Endothelial cell of umbilical vein (primary cell): ENCODE measurements at places on chromosomes 6 and 20. TPM values are rescaled to one million over a fixed set of nuclear protein-coding genes. Genes with fewer than 3 reads are reported as not detected.

INSM1 gene
- not detected in 2 replicates for total RNA-seq

FGD2 gene
- not detected in 2 replicates for total RNA-seq

SCGN gene
- total RNA-seq: not detected in 2 replicates

EDN3 gene
- total RNA-seq: not detected in 2 replicates

SEMG1 gene
- total RNA-seq: not detected in 2 replicates

PRR18 gene
- total RNA-seq: not detected in 2 replicates

PDRG1 gene
- 12.6 and 14.6 TPM in 2 replicates for total RNA-seq

ELOVL5 gene
- 140 and 149 TPM in 2 replicates for total RNA-seq

PROKR2 gene
- total RNA-seq: not detected in 2 replicates

EBF4 gene
- total RNA-seq: 3.0 and 3.4 TPM in 2 replicates

CRYBG1 gene
- 25.0 and 30.1 TPM in 2 replicates for total RNA-seq

B3GAT2 gene
- total RNA-seq: not detected in 2 replicates

MROH8 gene
- total RNA-seq: 1.5 and 2.7 TPM in 2 replicates
